NCI-H524 treated with DMSO at 0.1 percent for 48 hours (cell line): ENCODE measurements at places on chromosomes 1 and 21.
A peak's percentile ranks its signal among the peaks of the same experiment; 100 is the strongest.

DNA sequence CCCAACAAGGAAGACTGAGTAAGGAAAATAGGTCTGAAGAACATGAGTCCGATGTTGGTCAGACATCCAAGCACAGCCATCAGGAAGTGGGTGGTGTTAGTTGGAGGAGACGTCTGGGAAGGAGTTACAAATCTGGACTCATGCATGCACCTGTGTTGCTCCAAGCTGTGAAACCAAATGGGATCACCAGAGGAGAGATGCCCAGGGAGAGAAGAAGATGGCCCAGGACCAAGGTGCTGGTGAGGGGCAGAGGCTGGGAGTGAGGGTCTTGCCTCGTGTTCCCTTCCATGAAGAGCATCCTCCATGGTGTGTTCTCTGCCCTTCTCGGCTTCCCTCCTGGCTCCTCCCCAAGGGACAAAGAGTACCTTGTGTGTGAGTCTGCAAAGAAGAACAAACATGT, 405.6 kb downstream of the NPHP4 start:
- no peak for DNase-seq

GRCh38 chr1:100869996-100870395, 24.6 kb downstream of the EXTL2 start:
- no peak for DNase-seq

DNA sequence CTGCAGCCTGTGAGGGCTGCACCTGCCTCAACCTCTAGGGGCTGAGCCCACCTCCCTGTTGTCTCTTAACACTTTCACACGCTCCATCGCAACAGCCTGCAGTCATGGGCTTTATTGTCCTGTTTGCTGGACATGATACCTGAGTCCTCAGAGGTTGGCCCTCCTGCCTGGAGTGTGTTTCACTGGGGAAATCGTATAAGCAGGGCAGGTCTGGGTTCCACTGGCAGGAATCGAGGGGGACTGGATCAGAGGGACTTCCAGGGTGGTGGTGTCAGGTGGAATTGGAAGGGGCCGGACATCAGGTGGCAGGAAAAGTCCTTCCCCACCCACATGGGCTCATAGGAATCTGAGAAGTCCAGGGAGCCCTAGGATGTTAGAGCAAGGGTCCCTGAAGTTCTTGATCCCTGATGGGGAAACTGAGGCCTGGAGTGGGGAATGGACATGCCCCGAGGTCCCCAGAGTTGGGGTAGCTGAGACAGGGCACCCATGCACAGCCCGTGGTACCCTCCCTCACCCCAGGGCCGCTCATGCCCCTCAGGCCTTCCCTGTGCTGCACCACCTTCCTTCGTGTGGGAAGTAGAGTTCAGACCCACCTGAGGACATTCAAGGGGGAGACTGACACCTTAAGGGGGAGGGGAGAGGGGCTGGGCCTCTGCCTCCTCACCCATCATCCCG, 66.6 kb downstream of the PIK3CD start:
- DNase-seq, result no peak

- peak; percentile 65 for DNase-seq
These were observed 49.7 kb downstream of the MDM4 start for GRCh38 chr1:204565617-204566582.

GRCh38 chr1:22806584-22806983, 95.9 kb downstream of the EPHB2 start:
- no peak for DNase-seq

DNA sequence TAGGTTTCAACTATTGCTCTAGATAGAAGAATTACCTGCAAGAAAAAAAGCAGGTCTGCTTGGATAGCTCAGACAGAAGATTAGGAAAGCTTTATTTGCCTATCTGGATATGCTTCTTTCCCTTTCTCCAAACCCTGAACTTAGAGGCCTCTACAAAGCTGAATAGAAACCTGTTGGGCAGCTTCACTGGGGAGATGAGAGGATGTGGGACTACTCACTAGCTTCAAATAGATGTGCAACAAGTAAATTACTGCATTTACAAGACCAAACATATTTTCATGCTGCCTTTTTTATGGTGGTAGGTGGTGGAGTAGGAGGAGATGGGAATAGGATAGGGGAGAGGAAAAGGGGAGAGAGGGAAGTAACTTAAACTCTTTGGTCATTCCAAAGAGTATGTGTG, 6.4 kb downstream of the CLCA2 start:
- DNase-seq, result no peak

DNA sequence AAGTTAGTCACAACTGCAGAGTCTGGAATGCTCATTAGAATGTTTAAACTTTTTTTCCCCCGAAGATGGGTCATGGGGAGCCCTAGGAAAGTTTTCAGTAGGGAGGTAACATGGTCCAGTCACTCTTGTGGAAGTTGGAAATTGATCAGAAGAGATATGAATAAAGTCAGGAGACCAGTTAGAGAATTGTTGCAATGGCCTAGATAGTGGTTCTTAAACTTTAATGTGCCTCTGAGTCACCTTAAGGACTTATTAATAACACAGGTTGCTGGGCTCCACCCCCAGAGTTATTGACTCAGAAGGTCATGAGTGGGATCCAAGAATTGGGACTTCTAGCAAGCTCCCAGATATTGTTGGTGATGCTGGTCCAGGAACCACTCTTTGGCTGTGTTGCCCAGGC, 3.2 kb upstream of the TFAP2E start:
- no peak for DNase-seq

DNA sequence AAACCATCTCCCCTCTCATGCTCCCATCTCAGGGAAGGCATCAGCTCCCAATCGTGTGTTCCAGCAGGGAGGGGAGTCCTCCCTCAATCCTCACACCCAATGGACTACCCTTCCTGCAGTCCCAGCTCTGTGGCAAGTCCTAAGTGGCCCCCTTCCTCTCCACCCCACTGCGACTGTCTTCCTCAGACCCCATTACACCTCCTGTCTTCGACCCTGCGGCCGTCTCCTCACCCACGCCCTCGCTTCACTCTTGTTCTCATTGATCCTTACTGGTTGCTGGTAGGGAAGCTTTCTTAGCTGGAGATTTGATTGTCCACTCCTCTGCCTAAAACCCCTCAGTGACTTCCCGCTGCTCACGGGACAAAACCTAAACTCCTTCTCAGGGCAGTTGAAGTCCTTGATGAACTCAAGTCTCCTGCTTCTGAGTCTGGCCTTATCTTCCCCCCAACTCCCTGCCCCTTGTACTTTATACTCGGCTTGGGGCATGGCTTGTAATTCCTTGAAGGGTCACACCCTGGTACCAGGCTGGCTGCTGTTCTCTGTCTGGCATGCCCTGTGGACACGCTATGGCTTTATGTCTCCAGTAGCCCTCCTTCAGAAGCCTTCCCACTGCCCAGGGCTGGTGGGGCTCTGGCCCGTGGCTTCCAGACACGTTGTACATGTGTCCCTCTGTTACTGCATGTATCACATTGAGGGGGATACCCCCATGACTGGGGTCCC, 2.3 kb upstream of the EPS8L3 start:
- DNase-seq, result no peak

DNA sequence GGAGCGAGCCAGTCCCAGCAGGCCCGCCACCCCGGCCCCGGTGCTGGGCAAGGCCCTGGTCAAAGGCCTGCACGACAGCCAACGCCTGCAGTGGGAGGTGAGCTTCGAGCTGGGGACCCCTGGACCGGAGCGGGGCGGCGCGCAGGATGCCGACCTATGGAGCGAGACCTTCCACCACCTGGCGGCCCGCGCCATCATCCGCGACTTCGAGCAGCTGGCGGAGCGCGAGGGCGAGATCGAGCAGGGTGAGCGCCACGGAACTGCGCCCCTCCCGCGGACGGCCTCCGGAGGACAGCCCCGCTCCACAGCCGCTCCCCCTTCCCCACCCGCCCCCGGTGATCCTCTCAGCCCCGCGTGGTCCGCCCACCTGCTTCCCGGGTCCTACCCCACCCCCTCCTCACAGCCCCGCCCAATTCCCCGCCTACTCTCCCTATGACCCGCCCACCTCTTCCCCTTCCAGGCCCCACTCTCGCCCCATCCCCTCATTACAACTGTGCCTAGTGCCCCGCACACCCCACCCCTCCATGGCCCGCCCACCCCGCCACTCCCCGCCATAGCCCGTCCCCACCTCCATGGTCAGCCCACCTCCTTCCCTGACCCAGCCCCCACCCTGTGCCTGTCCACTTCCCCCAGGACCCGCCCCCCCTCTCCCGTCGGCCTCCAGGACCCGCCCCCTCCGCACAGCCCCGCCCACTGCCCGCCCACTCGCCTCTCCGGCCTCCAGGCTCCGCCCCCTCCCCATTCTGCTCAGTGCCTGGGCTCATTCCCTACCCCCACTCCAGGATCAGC, 52.7 kb downstream of the VWA5B1 start:
- peak; percentile 7 for DNase-seq

- DNase-seq, result no peak
These were observed 59.1 kb downstream of the EIF4G3 start for GRCh38 chr1:21117597-21118001.
